Activated CD4-positive, CD25-positive, alpha-beta regulatory T cell treated with anti-CD3 and anti-CD28 coated beads, Interleukin-2, amount 50 U/mL, for 72 hours (primary cell): ENCODE measurements at places on chromosomes 6 and 20.

- DNase-seq: no peak
Measured at GRCh38 chr20:59485576-59486454, 118.5 kb upstream of the PHACTR3 start.

GRCh38 chr6:109406196-109406595 lies 23.9 kb upstream of the CD164 start:
- no peak for DNase-seq

DNA sequence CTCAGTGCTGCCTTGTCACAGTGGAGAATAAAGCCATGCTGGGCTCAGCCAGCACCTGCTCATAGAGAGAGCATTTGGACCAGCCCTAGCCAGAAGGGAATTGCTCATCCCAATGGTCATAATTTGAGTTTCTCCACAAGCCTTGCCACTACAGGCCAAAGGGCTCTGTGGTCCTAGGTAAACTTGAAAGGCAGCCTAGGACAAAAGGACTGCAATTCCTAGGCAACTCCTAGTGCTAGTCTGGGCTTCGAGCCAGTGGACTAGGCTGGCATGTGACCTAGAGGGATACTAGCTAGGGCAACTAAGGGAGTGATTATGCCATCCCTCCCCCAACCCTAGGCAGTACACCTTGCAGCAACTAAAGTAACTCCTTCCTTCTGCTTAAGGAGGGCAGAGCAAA lies 516.2 kb downstream of the BCKDHB start:
- no peak for DNase-seq

- DNase-seq: no peak
Measured at GRCh38 chr6:16503970-16504415, 257.3 kb downstream of the ATXN1 start.

GRCh38 chr20:41392295-41392694 lies 25.7 kb upstream of the EMILIN3 start:
- no peak for DNase-seq

GRCh38 chr6:64250126-64250525 lies 614.5 kb downstream of the PHF3 start:
- DNase-seq: no peak

GRCh38 chr6:148323344-148323743 lies 19.3 kb upstream of the SASH1 start:
- DNase-seq: no peak

DNA sequence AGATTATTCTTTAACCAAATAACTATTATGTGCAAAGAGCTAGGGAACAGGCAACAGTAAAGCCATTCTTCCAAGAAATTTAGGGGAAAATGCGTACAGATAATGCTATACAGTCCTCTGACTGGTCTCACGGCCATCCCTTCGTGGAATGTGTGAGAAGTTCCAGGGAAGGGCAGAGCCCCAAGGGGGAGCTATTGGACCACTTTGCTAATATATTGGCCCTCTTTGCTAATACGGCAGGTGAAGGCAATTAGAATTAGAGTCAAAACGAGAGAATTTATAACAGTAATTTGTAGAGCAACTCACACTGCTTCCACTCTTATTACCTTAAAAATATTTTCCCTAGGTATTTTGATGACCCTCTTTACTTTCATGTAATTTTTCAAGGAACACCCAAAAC lies 140.4 kb downstream of the IMPG1 start:
- no peak for DNase-seq

- no peak for DNase-seq
Measured at GRCh38 chr6:141635621-141636020, 497.1 kb upstream of the GJE1 start.

GRCh38 chr6:25542984-25543910 lies 108.8 kb upstream of the SCGN start:
- no peak for DNase-seq

DNA sequence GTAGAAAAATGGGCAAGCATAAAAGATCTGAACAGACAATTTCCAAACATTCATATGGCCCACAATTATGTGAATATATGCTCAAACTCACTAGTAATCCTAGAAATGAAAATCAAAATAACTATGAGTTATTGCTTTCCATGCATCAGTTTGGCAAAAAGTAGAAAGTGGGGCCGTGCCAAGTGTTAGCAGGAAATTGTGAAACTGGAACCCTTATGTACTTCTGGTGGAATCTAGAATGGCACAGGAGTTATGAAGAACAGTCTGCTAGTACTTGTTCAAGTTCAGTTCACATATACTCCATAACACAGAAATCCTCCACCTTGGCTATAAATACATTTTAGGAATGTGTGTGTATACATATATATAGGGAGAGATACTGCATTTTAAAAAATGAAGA lies 89.8 kb downstream of the EYA2 start:
- DNase-seq: no peak

GRCh38 chr20:62875419-62876361 lies 14.1 kb upstream of the TCFL5 start:
- DNase-seq: no peak

DNA sequence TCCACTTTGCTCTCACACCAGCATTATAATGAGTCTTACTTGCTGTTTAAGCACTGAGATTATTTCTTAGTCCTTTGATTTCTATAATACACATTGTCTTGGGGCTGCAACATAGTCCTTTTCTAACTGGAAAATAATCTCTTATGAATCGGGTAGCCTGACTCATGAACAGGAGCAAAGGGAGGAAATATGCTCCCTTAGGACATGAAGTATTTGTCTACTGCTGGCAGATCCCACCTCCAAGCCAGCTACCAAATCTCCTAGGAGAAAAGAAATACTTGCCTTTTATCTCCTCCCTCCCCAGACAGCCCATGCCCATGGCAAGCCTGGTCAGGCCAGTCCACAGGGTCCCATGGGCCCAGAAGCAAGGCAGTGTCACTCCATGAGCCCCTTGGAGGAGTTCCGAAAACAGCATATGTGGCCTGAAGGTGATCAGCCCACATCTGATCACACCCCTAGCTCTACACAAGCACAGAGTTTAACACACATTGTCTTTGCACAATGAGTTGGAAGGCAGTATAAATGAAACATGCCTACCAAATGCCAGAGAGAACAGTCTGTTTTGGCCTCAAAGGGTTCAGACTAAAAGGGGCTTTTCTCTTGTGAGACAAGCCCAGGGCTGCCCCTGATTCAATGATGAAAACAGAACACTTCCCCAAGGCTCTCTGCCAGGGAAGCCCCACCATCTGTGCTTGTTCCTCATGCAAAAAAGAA lies 37.1 kb upstream of the SLC4A11 start:
- no peak for DNase-seq

- DNase-seq: peak; percentile 42
Measured at GRCh38 chr6:137033828-137034227, 10.9 kb downstream of the IL20RA start.

DNA sequence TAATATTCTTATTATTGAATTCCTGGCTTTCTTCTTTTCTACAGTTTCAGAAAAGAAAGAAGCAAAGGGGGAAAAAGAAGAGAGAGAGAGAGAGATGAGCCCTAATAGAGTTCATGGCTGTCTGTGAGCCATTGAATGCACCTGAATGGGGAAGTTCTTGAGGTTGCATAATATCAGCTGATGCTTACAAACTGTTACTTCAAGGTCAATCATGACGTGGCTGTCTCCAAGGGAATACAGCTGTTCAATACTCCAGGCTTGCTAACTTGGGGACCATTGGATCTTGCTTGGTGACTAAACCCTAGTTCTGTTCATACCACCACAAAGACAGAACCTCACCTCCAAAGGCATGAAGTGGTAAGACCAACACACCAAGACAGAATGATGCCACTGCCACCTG lies 180.4 kb downstream of the ADGRG6 start:
- DNase-seq: no peak

DNA sequence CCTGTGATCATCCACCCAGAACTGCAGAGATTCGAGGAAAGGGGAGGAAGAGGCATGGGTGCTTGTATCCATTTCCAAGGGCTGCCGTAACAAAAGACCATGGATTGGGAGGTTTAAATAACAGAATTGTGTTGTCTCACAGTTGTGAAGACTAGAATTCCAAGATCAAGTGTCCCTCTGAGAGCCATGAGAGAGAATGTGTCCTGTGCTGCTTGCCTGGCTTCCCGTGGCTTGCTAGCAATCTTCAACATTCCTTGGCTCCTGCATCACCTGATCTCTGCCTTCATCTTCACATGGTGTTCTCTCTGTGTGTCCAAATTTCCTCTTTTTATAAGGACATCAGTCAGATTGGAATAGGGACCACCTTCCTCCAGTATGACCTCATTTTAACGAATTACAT lies 69.8 kb downstream of the CDC40 start:
- no peak for DNase-seq

DNA sequence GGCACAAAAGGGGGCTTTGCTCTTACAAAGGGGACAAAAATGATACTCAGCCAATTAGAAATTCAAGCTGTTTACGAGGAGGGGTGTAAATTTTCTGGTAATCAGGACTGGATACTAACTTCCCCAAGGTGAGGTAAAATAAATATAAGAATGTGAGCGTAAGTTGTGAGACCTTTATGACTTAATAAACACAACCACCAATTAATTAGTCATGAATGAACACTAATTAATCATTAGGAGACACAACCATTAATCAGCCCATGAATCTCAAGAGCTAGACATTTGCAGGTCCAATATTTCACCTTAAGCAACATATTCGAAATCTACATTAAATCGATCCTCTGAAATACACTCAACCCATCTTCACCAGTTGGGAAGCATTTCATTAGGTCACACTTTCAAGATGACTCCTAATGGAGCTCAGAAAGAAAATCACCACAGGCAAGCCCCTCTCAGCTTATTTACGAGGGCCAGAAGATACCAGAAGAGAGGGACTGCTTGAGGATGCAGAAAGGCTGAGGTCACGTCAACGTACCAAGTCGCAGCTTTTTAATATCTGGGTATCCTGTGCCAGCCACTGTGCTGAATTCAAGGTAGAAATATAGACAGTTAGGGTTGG lies 2.7 kb downstream of the ADTRP start:
- DNase-seq: no peak

DNA sequence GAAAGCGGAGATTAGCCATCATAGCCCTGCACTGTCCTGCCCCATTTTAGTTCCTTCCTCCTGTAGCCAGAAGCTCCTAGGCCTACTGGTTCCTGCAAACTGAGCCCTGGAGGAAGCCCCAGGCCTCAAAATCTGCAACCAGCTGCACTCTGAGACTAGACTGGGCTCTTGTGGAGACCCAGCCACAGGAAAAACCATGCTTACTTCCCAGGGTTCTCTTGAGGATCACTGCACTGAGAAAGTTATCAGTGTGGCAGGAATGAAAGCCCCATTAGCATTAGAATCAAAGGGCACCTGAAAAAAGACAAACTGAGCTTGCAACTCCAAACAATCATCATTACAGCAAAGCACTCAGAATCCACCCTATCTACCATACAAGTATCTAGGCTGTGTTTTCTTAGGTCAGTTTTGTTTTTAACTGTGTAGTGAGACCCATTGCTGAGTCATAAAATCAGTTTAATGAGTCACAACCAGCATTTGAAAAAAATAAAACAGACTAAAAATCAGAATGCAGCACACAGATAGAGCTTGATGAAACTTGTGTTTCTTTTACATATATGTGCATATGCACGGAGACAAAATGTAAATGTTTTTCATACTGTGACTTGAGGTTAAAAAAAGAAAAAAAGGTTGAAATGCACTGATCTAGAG lies 91.0 kb downstream of the UNC5CL start:
- no peak for DNase-seq

DNA sequence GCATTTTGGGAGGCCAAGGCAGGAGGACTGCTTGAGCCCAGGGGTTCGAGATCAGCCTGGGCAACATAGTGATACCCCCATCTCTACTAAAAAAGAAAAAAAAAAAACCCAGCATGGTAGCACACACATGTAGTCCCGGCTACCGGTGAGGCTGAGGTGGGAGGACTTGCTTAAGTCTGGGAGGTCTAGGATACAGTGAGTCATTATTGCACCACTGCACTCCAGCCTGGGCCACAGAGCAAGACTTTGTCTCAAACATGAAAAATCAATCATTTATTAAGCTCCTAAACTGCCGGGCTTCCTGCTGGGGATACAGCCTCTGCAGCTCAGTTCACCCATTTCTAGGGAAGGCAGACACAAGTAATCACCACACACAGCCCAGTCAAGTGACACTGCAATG lies 7.3 kb upstream of the USP45 start:
- DNase-seq: no peak

GRCh38 chr6:35543459-35544193 lies 30.9 kb upstream of the TULP1 start:
- DNase-seq: no peak

- no peak for DNase-seq
Measured at GRCh38 chr6:25660512-25660911, 8.5 kb downstream of the SCGN start.
